CD4-positive, alpha-beta T cell treated with Interleukin-17A for 4 hours (primary cell): ENCODE measurements at places on chromosomes 6 and 20.
A peak's percentile ranks its signal among the peaks of the same experiment; 100 is the strongest.

- no peak for DNase-seq
These were observed 147.4 kb upstream of the PRND start for GRCh38 chr20:4574356-4574690.

GRCh38 chr6:130158056-130158455 is 64.7 kb downstream of the SAMD3 start:
- DNase-seq = no peak

GRCh38 chr6:76441875-76442274 is 369.4 kb upstream of the IMPG1 start:
- DNase-seq = no peak

DNA sequence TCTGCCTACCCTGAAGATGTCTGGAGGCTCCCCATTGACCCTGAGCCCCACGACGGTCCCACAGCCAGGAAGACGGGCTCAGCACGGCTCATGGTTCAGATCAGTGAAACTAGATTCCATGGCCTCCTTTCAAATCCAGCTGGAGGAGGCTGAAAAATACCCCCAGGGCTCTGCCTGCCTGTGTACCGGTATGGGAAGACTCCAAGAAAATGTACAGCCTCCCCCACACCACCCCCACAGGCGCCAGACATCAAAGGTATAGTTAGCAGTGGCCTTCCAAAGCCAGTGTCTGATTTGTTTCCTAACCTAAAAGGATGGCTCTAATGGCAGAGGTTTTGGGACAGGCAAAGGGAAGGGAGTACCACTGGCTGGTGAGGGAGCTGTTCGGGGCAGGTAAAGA is 86.2 kb upstream of the SNAP25 start:
- no peak for DNase-seq

DNA sequence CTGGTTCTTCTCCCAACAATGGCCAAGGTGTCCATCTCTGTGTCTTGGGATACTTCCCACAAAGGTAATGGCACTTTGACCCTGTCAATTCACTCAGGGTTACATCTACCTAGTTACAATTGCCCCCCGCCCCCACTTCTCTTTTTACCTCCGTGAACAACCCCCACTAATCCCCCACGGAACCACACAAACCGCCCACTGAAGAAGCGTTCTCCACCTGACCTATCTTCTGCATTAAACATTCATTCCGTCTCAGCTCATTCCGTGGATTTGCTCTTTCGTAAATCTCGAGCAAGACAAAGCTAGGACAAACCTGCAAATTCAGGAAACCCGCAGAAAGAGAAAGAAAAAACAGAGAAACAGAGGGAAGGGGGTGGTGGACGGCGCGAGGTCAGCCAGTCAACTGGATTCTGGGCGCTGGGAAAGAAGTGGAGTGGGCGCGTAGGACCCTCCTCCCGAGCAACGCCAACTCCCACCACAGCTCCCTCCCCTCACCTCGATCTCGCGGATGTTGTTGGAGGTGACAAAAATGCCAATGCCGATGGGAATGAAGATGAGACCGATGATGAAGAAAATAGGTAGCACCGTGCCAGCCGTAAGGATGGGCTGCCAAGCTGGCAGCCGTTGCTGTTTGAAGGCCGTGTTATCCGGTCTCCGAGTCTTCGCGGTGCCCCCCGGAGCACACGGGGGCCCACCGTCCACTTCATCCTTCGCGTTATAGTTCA is 523 bp downstream of the TMEM30A start:
- peak; percentile 4 for DNase-seq

DNA sequence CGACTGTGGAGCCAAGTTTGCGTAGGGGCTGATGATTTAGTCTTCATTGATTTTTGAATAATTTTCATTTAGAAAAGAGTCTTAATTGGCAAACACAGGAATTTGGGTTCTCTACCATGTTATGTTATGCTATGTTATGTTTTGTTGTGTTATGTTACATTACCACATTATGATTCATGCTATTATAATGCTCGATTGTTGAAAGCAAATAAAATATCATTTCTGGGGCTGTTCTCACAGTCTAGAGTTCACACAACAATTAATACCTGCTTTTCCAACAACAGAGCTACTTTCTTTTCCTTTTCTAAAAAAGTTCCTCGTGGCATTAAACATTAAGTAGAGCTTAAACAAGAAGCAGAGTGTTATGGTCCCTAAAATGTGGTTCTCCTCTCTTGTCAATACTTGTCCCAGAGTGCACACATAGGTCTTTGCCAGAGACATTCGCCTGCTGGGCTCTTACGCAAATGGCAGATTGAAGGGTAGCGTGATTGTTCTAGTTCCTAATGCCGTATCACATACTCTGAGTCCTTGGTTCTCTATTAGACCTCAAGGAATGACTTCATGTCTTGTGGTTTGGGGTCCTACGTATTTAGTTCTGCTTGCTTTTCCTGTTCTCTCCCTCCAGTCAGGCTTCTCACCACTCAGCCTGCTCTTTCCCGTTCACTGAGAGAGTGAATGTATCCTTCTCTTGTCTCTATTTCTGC is 370.3 kb downstream of the CD109 start:
- DNase-seq = no peak

- DNase-seq = no peak
These were observed 8.1 kb downstream of the GLP1R start for GRCh38 chr6:39056681-39057080.

DNA sequence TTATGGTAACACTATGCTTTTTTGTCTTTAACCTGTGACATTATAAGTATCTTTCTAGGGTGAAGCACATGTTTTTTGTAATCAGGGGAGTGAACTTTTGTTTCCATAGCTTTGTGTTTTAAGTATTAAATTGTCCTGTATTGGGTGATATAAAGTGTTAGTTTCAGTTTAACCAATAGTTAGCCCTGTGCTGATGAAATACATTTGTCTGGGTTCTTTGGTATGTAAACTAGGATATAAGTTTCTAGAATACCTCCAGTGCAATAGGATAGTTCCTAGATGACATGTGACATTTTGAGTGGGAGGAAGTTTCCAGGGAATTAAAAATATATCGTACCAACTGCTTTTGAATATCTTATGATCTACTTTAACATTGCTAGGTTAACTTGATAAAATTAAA is 611.0 kb upstream of the MARCKS start:
- no peak for DNase-seq

- DNase-seq = no peak
These were observed 41.2 kb downstream of the SLC35D3 start for GRCh38 chr6:136963259-136963658.

DNA sequence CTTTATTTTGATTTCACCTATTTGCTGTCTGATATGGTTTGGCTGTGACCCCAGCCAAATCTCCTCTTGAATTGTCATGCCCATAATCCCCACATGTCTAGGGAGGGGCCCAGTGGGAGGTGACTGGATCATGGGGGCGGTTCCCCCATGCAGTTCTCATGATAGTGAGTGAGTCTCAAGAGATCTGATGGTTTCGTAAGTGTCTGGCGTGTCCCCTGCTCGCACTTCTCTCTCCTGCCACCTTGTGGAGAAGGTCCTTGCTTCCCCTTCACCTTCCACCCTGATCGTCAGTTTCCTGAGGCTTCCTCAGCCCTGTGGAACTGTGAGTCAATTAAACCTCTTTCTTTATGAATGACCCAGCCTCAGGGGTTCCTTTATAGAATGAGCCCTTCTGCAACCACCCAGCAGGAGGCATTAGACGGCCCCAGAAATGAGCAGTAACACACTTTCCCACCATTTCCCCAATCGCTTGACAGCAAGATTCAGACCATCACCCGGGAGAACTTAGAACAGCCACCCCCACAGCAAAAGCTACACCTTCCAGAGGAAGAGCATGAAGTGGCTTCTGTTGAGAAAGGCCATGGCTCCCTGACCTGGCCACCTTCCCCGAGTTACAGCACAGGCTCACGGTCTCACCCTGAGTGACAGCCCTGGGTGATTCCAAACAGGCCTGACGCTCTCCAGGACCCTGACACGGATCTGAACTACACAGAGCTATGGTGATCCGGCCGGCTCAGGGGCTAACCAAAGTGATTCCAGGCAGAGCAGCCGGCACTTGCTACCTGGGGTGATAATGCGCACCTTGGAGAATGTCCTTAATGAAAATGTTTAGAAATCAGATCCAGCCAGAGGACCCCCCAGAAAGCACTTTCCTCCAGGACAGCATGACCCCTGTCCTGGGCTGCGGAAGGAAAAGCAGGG is 131.2 kb upstream of the CDH4 start:
- peak; percentile 23 for DNase-seq

GRCh38 chr6:112833581-112834131 is 486.5 kb downstream of the RFPL4B start:
- DNase-seq = no peak

DNA sequence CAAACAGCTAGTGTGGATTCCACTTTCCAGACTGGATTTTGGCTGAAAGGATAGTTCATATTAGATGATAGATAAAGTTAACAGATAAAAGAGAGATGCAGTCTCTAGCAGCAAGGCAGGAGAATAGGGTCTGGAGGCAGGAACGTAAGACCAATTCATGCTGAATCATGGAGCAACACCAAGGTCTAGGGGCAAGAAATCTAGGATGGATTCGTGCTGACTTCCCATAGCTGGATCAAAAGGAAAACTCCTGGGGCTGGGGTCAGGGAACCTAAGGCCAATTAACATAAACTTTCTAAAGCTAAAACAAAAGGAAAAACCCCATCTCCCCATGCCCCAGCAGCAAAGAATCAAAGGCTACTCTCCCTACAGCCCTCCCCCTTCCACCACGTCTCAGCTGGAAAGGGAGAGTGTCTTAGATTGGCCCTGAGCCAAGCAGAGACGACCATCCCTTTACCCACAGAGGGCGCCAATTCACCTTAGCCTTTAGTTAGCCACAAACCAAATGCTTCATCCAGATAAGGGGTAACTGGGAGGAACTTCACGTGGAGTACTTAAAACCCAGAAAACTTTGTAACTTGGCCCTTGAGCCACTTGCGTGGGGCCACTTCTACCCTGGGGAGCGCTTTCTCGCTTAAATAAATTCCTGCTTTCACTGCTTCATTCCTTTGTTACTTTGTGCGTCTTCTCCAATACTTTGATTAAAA is 7.6 kb downstream of the TREM1 start:
- DNase-seq = peak; percentile 76

DNA sequence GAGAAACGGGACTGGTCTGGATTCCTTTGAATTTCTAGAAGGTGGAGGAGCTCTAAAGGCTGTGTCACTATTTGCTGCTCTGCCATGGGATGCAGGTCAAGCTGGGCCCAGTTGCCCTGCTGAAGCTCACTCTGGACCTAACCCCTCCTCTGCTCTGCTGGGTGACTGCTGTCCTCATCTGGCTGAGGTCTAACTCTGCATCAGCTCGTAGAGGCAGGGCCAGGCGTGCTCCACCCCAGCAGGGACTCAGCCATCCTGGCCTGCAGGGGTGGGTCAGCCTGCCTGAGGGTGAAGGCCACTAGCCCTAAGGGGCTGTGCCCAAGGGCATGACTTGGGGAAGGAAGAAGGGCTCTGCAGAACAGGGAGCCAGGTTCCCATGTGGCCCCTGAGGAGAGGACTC is 852 bp downstream of the CST4 start:
- DNase-seq = no peak

DNA sequence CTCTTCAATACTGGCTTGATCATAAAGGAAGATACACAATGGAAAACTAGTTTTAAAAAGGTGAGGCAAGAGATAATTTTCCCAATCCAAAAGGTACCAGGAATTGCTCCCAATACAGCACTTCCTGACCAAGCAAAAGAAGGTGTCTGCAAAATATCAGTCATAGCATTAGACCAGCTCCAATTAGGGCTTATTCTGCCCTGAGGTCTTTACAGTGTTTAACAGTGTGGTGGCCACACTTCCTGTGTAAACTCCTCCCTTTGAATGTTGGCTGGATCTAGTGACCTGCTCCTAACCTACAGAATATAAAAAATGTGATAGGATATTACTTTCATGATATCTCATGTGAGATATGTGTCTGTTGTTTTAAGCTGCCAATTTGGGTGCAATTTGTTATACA is 57.1 kb upstream of the BTN3A2 start:
- DNase-seq = no peak

DNA sequence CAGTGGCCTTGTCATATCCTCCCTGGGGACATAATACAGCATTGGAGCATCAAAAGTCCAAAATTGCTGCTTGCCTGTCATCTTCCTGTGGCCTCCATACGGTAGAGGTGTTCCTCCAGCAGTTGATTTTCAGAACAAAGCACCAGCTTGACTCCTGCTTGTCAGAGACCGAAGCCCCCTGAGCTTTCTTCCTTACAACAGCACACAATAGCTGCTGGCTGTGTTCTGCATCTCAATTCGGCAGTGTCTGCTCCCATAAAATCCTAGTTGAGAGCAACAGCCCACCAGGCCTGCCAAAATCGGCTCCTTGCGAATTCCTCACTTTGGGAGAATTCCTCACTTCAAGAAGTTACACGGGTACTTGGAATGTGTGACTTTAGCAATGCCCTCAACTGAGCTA is 372.9 kb downstream of the SAMD5 start:
- no peak for DNase-seq

DNA sequence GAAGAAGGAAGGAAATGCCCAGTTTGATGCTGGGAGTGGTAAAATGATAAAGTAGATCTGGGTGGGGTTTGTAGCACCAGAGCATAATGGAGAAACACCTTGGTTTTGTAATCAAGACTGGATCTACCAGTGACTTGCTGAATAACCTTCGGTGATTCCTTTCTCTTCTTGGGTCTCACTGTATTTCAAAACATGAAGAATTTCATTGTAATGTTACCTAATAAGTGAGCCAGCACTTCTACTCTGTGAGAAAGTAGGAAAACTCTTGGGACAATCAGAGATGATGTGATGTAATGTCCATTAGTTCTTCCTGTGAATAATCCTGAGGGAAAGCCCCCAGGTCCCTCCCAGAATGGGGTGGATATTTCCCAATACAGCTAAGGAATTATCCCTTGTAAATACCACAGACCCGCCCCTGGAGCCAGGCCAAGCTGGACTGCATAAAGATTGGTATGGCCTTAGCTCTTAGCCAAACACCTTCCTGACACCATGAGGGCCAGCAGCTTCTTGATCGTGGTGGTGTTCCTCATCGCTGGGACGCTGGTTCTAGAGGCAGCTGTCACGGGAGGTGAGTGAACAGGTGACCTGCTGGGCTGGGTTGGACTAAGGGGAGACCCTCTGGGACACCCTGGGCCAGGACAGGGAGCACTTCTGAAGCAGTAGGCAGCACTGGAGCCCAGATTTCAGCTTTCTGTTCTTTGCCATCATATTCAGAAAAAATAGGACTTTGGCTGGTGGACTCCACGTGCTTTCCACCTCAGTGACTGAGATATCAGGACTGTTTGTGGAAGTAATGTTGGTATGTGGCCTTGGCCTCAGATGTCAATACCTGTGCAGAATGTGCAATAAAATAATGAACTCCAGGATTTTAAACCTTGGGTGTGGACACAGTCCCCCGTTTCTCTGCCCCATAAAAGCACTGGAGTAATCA is at the start of gene PI3:
PI3 (plus strand) TSS at position 469 of the 931 bp plus-strand sequence; CDS start at position 490, 21 bp downstream.
- DNase-seq = no peak
